Gastrocnemius medialis (tissue), 4 donors: ENCODE measurements at places on chromosomes 3 and 15.

- no peak for DNase-seq
Observed at GRCh38 chr3:131401978-131402377, 20.4 kb downstream of the NUDT16 start.

DNA sequence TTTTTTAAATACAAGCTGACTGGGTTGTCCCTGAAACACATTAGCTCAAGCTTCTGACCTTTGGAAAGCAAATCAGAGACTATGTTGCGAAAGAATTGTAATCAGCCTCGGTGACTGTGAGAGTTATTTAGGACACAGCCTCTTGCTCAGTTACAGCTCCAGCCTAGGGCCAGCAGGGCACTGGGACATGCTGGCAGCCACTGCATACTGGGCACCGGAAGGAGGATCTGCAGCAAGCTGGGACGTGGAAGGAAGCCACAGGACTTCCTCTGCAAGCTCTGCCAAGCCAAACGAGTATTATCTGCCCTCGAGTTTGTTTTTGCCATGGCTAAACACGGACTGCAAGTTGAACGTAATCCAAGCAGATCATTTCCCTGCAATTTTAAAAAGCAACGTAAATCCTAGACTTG lies 24.4 kb upstream of the COPG1 start:
- DNase-seq: peak; percentile 96

DNA sequence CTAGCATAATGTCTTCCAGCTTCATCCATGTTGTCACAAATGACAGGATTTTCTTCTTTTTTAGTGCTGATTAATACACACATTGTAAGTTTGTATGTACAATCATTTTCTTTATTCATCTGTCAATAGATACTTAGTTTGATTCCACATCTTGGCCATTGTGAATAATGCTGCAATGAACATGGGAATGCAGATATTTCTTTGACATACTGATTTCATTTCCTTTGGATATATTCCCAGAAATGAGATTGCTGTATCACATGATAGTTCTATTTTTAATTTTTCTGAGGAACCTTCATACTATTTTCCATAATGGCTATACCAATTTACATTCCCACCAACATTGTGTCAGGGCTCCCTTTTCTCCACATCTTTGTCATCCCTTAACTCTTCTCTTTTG lies 117.9 kb downstream of the MEIS2 start:
- no peak for DNase-seq

- no peak for DNase-seq
Observed at GRCh38 chr3:74287557-74287956, 326.9 kb downstream of the CNTN3 start.

- DNase-seq: no peak
Observed at GRCh38 chr3:185954366-185954723, 16.5 kb upstream of the TRA2B start.
